Stimulated activated CD8-positive, alpha-beta memory T cell treated with anti-CD3 and anti-CD28 coated beads, Interleukin-2, amount 100 ng/mL, for 1 hour (primary cell): ENCODE measurements at places on chromosomes 5 and 9.

DNA sequence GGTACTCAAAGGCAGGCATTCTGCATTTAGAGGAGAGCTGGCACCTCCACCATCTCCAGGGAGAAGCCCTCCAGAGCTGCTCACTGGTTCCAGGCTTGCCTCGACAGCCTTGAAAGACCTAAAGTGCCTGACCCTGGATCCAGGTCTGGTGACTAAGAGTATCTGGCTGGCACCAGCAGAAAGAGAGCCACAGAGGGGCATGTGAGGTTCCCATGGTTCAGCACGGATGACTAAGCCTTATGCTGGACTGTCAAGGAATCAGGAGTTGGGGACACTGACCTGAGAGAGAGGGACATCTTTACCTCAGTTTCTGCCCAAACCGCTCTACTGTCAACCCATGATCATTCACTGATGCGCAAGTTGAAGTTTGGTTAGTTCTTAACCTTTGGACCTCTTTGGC lies 3.0 kb downstream of the ACTL7A start:
- no peak for DNase-seq

DNA sequence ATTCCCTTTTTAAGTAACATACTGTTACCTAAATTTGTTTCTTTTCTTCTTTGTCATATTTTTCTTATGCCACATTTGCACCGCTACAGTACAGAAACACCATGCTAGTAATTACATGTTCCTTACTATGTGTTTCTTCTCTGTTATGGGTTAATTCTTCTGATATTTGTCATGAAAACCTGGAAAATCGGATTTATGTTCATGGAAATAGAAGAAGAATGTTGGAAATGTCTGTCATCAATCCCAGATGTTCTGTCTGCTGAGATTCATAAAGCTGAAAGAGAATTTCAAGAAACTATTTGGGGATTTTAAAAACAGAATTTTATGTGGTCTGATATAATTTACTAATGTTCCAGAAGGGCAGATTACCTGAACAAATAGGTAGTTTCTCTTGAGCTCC lies 305.2 kb upstream of the NREP start:
- DNase-seq, result no peak

DNA sequence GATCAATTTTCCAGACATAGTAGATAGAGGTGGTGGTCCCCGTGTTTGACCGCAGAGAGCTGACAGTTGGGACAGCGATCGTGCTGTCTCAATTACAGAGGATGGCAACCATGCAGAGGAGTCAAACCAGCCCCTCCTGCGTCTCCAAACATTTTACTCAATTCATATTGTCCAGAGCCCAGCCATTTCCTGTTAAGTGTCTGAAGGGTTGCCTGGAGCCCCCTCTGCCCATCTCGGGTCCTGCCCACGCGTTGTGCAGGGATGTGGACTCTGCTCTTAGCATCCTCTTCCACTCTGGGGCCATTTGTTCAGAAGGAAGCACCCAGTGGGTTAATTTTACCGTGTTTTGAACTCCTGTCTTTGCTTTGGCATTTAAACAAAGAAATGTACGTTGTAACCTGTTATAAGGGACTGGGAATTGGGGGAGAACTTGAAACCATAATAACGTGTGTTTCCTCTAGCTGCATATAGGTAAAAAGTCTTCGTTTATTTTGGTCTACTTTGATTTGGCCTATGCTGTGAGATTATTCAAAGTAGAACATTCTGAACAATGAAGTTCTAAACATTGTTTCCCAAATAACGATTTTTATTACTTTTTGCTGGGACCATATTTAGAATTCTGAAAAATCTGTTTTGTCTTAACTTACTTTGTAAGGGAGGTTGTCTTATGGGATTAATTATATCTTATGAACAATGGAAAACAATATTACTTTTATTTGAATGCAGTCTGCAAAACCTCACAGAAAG lies 876 bp downstream of the EGFLAM start:
- no peak for DNase-seq

DNA sequence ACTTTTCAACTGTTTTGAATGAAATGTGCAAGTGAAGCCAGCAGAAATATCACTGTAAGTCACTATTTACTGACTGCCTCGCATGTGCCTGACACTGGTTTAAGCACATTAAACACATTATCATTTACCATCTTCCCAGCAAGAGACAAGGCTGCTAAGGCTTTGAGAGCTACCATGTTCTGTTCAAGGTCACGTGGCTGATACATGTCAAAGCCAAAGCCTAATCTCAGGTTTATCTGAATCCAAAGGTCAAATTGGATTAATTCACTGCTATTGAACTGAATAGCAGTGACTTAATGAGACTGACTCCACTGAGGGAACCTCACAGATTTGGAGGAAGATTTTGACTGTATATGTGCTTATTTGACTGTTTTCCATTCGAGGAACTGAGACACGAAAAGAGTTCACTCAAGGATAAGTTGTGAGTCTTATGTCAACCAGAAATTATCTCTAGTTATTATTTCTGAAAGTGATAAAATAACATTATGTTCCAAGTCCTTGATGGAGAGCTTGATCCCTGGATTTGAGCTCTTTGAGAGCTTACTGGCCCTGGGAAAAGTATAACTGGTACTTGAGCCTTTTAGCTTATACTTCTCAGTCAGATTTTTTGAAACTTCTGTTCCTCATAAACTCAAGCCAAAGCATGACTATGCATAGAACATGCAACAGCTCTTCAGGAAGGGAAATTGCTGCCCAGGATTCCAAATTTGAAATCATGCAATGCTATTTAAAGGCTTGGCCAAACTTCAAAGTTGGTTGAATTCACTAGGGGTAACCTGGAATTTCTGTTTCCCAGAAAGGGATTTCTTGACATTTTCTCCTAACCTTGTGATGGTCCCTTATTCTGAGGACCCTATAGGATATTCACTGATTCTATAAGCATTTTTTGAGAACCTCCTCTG lies 23.4 kb upstream of the ARHGAP26 start:
- DNase-seq, result no peak

GRCh38 chr5:134422791-134423365 lies 11.2 kb upstream of the CDKN2AIPNL start:
- no peak for DNase-seq

GRCh38 chr5:148416921-148417320 lies 33.2 kb downstream of the FBXO38 start:
- no peak for DNase-seq

DNA sequence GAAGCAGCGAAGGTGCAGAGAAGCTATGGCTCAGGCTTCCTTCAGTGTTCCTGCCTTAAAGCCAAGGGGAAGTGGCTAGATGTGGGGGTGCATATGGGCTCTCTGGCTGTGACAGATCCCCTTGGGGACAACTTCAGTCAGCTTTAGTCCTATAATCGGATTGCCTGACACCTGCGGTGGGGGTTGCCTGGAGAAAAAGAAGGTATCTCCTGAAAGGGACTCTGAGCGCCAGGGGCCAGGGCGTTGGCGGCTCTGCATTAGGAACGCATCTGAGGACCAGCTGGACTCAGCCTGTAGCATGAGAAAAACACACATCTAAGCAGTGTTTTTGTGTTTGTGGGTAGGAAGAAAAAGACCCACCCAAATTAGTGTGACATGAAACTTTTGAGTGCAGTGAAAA lies 84.3 kb upstream of the OTULINL start:
- no peak for DNase-seq

GRCh38 chr9:72983056-72983455 lies 30.2 kb upstream of the ALDH1A1 start:
- DNase-seq, result no peak

DNA sequence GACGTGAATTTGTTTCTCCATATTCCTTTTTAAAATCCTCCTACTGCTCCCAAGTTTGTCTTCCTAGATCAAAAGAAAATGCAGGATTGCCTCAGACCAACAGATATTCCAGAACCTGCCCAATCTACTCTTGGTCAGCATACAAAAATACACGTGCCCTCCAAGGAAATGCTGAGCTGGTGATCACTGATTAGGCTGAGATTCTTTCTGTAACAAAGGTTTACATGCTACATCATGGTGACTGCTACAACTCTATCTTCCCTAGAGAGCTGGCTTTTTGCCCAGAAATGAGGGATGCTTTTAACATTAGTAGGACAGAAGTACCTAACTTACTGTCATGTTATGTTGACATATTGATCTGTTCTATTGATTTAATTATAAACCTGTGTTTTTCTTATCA lies 35.5 kb downstream of the OR2Y1 start:
- no peak for DNase-seq

- no peak for DNase-seq
Measured at GRCh38 chr5:36156121-36156601, 4.2 kb downstream of the SKP2 start.

DNA sequence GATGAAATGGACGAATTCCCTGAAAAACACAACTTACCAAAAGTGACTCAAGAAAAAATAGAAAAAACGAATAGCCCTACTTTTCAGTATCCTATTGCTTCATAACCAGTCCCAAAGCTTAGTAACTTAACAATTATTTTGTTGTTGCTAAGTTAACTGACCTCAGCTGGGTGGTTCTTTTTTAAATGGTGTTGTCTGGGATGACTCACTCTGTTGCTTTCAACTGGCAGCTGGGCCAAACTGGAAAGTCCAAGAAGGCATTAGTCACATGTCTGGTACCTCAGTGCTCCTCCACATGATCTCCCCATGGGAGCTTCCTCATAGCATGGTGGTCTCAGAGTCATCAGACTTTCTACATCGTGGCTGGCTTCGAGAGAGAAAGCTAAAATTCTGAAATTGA lies 47.8 kb upstream of the ADAMTS2 start:
- DNase-seq, result no peak

DNA sequence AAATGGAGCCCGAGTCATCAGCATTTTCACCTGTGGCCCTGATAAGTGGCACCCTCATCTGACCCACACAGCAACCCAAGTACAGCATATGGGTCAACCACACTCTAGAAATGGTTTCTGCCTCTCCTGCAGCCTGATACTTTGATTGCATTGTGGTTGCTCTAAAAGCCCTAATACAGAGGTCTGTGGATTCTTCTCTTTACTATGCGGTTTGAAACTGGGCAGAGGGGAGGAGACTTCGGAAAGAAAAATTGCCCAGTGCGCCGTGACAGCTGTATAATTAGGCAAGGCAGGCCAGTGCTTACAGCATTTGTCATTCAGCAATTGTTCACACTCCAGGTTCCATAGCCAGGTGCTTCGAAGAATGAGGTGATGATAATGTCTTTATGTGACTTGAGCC lies 361.0 kb downstream of the NFIB start:
- DNase-seq, result no peak

DNA sequence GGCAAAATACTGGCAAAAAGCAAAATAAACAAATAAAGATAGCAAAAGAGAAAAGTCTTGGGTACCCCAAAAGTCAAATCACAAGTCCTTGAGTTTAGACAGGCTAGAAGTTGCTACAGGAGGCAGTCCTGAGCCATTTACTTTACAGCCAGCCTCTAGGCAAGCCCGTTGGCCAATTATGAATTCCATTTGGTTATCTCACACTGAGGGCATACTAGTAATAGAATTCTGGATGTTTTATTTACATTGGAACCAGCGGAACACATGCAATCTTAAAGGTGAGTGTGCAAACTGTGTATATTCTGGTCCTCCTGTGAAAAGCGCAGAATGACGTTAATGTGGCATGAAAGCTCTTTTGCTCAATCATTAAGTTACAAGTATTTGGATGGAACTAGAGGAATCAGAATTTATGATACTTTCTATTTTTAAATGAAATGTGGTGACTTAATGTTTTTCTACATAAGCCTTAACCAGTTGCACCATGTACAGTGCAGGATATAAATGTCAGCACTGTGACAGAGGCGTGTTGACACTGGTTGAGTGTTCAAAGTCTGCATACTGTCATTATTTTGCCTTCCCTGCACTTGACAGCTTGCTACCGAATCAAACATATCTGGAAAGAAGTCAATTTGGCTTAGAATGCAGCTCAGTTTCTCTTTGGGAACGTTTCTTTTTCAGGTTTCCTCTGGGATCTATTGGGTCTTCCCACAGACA lies 7.9 kb downstream of the GDNF start:
- DNase-seq, result no peak

- DNase-seq, result no peak
Measured at GRCh38 chr9:120265791-120266190, 314.2 kb downstream of the CDK5RAP2 start.

DNA sequence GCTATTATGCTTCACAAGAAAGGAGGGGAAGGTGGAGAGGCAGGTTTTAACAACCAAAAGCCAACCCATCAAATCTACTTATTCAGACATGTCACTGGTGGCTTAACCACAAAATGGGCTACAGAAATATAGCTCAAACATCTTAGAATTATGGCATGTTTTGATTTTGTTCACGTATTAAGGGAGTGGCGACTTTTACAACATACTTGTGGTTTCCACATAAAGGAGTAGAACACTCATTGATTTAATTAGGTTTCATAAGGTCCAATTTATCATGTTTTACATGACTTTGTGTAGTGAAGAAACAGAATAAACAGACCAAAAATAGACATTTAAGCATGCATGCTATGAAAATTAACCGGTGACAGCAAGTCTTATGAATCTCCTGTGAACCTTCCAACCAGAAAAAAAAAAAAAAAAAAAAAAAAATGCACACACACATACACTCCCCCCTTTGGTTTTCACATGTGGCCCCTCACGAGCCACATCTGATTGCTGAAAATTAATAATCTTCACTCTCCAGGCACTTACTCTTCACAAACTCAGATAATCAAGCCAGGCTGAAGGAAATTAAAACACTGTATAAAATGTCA lies 5.4 kb downstream of the ZNF608 start:
- DNase-seq, result no peak

GRCh38 chr5:181069767-181070491 lies 29.9 kb downstream of the BTNL9 start:
- no peak for DNase-seq

- DNase-seq, result no peak
Measured at GRCh38 chr5:118544887-118545449, 443.4 kb downstream of the DTWD2 start.

DNA sequence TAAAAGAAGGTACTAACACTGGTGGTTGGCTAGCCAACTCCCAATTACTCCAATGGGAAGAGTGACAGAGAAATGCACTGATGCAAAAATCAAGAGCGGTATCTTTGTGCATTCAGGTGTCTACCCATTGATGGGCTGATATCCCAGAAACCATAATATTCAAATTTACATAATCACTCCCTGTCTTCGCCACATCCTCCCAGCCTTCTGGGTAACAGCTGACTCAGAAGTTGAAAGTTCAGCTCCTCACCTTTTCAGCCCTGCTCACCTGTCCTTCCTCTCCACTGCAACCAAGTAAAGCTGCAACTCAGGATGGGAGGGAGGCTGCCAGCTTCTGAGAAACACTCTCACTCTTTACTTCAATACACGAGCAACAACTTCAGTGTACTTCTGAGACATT lies 6.9 kb downstream of the SUSD1 start:
- no peak for DNase-seq

- no peak for DNase-seq
Measured at GRCh38 chr5:136043551-136043950, 14.8 kb downstream of the TGFBI start.

DNA sequence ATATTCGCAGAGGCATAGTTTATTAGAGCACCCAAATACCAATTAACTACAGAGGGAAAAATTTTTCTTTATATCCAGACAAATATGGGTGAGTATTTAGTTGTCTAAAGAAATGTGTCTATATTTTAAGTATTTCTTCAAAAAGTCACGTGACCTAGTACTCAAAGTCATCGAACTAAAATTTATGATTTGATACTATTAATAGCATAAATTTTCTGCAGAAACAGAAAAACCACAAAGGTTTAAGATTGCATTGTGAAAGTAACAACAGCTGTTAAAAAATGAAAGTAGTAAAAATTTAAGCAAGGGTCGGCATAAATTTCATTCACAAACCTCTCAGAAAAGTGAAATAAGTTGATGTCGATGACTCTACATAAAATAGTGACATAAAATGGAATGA lies 323.9 kb upstream of the RORB start:
- DNase-seq, result no peak

- DNase-seq, result no peak
Measured at GRCh38 chr5:159451197-159452052, 121.1 kb upstream of the IL12B start.

- no peak for DNase-seq
Measured at GRCh38 chr9:127910613-127911205, 6.1 kb downstream of the ST6GALNAC4 start.
